ENCODE measurements at places on chromosomes 11 and 22.

DNA sequence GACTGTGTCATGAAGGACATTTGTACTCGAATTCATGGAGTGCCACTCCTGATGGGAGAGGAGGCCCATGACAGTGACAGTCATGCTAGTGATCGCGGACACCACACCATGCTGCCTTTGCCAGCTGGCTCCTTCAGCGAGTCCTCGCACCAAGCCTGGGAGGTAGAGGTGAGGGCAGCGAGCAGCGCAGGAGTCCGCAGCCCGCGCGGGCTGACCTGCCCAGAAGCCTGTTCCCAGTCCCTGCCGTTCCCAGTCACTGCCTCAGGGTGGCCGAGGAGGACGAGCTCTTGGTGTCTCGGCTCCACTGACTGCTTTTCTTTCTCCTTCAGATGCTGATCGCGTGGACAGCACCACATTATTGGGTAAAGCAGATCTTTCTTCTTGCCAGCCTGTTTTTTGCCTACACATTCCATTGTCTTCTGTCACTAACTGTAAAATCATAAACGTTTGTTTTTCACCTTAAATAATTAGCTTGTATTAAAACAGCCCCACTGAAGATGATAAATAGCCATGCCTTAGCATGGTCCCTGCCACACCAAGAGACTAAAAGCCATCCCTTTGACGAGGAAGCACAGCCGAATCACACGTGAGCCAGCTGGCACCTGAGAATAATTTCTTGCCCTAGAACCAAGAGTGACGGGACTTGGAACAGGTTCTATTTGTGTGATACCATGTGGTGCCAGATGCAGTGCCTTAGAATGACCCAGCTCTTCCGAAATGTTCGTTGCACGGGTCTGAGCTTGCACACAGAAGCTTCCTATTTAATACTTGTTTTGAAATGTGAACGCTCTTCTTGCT lies 25.5 kb downstream of the FAM118A start:
- DNase-seq = no peak

- no peak for DNase-seq
Measured at GRCh38 chr11:120205596-120206161, 5.2 kb upstream of the OAF start.

DNA sequence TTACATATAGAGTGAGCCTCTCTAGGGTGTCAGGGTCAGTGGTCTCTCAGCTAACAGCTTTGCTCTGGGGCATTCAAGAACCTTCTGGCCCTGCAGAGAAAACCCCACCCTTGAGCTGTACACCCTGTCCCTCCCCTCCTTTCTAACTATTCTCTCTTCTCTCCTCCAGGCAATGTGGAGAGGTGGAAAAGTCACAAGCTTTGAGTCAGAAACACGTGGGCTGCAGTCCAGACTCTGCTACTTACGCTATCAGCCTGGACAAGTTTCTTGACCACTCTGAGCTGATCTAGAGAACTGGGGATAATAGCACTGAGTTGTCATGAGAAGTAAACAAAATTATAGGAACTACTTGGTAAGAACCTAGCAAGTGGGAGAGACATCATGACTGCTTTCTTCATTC lies 10.7 kb upstream of the FAM83F start:
- no peak for DNase-seq

- peak; percentile 51 for DNase-seq
Measured at GRCh38 chr11:65615950-65616574, 486 bp downstream of the PCNX3 start.

- no peak for DNase-seq
Measured at GRCh38 chr22:37354261-37354660, 72.0 kb downstream of the CYTH4 start.

DNA sequence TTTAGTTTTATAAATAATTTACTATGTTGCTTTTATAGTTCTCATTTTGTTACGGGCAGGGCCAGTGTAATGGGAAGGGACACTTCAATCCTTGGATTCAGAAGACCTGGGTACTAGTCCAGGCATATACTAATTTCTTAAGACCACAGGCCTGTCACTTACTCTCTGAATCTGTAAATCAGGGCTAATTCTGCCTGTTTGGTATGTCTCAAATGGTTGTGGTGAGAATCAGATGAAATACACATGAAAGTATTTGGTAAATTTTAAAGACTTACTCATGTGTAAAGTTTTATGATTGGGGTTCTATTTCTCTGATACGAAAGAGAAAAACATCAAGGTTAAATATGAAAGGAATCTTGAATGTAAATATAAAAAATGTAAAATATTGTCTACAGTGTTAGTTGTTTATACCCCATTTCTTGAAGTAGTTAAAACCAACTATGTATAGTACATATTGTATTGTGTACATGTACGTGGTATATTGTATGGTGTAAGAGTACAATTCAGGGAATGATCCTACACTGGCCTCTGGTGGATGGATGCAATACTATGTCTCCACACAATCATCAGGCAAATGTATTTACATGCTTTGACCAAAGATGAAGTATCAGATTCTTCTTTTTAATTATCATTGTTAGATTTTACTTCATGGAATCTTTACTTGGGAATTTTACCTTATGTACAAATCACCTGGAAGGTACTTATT lies 24.5 kb upstream of the RAG2 start:
- no peak for DNase-seq

- no peak for DNase-seq
Measured at GRCh38 chr22:25938151-25938550, 196.2 kb downstream of the MYO18B start.

DNA sequence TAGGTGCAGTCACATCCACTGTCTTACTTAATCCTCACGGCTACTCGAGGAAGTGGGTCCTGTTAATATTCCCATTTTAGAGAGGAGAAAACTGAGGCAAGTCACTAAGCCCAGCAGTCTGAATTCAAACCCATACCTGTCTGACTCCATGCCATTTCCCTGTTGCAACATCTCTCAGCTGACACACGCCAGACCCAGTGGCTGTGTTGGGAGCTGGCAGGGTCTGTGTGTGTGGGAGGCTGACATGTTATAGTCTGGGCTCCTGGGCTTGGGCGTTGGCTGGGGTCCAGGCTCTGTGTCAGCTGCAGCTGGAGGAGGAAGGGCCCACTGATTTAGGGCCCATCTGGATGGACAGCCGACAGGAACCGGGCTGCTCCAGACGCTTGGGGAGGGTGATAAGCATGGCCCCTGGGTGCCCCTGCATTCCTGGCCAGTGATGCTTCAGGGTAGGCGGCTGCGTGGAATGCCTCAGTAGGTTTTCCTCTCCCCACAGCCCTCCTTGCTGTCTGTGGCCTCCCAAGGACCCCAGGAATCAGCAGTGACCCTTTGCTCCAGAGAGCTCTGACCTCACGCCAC lies 562.5 kb downstream of the MN1 start:
- no peak for DNase-seq

- no peak for DNase-seq
Measured at GRCh38 chr11:106568632-106569031, 449.6 kb downstream of the GUCY1A2 start.

DNA sequence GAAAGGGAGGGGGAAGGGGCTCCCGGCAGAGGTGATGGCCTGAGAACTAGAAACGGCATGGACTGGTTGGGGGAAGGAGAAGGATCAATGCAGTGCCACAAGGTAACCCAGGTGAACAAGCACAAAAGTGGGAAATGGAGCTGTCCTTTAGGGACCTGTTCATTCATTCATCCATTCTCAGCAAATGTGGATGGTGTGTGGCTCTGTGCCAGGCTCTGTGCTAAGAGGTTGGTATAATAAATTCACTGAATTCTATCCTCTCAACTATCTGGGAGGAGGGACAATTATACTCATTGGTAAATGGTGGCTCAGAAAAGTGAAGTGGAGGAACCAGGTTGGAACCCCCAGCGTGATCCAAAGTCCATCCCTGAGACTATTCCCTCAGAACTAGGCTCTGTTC lies 18.6 kb upstream of the ARAP1 start:
- DNase-seq = no peak

GRCh38 chr11:11611381-11611780 lies 10.4 kb downstream of the GALNT18 start:
- no peak for DNase-seq

DNA sequence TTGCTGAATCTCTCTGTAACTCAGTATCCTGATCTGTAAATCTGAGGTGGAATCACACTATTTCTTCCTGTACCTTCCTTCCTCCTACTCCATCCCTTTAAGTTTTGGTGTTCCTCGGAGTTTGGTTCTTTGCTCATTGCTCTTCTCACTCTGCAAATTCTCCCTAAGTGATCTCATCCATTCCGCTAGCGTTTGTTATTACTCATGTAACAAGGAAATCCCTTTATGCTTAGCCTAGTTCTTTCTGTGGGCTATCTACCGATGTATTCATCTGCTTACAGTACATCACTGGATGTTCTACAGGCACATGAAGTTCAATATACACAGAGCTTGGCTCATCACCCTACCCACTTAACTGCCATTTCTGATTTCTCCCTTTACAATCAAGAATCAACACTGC lies 1.6 kb upstream of the CEP295 start:
- DNase-seq = no peak

DNA sequence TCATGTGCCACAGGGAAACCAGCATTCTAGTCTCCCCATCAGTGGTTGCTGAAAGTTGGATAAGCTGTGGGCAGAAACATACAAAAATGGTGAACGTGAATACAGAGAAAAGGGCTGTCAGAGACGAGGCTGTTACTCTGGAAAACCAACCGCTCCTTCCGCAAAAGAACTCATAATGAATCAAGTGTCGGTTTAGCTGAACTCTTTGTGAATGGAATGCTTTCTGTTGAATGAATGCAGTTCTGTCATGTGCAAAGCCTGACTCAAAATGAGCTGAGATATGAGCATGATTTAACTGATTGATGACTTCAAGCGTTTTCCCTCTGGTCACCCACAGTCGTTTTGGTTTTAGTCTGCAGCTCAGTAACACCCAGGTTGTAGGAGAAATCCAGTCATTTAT lies 298.3 kb downstream of the ETS1 start:
- no peak for DNase-seq

DNA sequence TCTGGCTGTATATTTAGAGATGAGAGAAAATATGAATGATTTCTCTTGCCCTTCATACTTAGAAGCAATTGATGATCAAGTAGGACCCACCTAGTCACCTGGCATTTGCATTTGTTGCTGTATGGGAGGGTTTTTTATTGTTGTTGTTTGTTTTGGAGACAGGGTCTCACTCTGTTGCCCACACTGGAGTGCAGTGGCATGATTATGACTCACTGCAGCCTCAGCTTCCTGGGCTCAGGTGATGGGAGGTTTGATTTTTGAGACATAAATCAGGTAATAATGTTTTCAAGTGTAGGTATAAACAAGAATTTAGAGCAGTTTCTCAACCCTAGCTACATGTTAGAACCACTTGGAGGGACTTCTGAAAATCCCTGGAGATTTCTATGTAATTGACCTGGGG lies 63.0 kb downstream of the TNRC6B start:
- no peak for DNase-seq

- no peak for DNase-seq
Measured at GRCh38 chr22:20448630-20449029, 11.0 kb upstream of the SCARF2 start.

GRCh38 chr11:96306933-96307775 lies 35.8 kb downstream of the MAML2 start:
- no peak for DNase-seq

- DNase-seq = no peak
Measured at GRCh38 chr11:56855217-56855616, 106.7 kb upstream of the OR9G4 start.

GRCh38 chr11:108599978-108600377 lies 6.4 kb upstream of the EXPH5 start:
- DNase-seq = no peak

- no peak for DNase-seq
Measured at GRCh38 chr11:1864231-1864630, 11.3 kb downstream of the LSP1 start.

Measured in stimulated activated CD4-positive, alpha-beta T cell treated with anti-CD3 and anti-CD28 coated beads, Interleukin-1b, Interleukin-23, amount 100 ng/mL, for 4 hours (primary cell).